GOT3 (cell line): ENCODE measurements at places on chromosomes 6 and 20.

DNA sequence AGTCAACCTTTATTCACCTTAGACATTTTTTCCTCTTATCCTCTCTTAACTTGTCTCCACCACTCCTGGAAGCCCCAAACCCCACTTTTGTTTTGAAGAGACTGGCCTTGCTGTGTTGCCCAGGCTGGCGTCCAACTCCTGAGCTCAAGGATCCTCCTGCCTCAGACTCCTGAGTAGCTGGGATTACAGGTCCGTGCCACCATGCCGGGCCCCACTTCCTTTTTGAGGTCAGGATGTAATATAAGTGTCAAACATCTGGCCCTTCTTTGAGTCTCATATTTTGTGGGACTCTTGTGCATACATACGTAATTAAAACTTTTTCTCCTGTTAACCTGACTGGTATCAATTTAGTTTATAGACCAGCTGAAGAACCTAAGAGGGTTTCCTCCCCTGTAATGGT, 1.4 kb upstream of the CDK19 start:
- DNase-seq: no peak

DNA sequence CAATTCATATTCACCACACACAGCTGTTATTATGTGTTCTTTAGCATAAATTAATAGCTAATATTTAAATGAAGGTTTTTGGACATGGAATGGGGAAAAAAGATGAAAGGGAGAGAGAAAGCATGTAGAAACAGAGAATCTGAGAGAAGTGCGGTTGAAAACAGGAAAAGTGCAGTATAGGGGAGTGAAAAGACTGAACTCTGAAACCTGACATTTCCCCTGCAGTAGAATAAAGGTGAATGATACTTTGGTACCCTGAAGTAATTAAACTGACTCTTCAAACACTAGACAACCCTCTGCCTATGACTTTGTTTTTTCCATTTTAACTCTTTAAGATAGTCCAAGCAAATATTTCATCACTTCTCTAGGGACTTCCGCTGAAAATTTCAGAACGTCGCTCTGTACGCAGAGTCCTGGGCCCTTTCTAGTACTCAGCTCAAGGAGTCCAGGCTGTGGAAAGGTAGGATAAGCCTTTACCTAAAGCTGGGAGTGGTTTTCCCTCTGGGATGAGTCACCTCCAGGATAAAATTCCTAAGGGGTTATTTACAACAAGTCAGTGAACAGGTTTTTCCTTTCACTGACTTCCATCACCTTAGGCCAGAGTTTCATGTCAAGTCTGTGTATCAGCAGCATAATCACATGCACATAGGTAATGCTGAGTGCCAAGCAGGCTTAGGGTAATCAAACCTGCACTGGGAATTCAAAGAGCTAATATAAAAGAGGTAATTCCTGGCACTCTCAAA, 614.5 kb downstream of the PKHD1 start:
- DNase-seq: no peak

GRCh38 chr6:4649728-4650127, 126.5 kb upstream of the CDYL start:
- no peak for DNase-seq

DNA sequence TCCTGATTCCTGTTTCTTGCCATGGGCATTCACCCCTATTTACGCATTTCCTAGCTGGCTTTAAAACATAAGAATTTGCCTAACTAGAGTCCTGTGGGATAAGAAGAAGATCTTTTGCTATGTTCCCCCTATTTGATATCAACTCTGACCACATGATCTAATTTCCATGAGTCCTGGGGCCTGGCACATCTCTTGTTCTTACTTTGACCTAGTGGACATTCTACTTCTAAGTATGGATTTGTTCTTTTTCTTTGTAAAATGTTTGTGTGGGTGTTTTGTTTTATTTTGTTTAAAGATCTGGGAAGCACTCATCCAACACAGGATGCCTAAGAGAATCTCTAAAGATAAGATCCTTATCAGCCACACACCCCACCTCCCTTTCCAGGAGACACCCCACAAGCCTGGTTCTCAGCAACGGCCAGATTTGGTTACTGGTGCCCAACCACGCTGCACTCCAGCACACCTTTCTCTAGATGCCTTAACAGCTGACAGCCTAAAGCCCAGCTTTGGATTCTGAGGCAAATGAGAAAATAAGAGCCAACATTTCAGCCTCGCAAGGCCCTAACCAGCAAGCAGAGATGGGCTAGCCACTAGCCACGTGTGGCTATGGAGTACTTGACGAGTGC, 74.7 kb downstream of the SLC23A2 start:
- no peak for DNase-seq

GRCh38 chr6:70107852-70108629, 194.8 kb downstream of the COL9A1 start:
- DNase-seq: no peak

DNA sequence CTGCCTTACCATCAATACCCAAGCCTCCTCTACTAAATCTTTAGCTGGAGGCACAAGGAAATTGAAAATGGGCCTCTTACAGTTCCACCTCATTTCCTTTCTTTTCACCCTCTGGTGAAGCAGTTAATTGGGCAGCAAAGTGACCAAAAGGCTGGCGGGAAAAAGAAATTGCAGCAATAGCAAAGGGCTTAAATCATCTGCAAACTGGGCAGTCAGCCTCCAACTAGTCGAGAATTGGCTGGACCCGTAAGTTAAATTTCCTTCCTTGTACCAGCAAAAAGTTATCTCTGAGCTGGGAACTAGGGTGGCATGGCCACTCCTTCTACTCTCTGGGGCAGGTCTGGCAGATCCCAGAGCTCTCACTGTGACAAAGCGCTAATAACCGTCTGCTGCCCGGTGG, 33.5 kb downstream of the GHRH start:
- DNase-seq: no peak

DNA sequence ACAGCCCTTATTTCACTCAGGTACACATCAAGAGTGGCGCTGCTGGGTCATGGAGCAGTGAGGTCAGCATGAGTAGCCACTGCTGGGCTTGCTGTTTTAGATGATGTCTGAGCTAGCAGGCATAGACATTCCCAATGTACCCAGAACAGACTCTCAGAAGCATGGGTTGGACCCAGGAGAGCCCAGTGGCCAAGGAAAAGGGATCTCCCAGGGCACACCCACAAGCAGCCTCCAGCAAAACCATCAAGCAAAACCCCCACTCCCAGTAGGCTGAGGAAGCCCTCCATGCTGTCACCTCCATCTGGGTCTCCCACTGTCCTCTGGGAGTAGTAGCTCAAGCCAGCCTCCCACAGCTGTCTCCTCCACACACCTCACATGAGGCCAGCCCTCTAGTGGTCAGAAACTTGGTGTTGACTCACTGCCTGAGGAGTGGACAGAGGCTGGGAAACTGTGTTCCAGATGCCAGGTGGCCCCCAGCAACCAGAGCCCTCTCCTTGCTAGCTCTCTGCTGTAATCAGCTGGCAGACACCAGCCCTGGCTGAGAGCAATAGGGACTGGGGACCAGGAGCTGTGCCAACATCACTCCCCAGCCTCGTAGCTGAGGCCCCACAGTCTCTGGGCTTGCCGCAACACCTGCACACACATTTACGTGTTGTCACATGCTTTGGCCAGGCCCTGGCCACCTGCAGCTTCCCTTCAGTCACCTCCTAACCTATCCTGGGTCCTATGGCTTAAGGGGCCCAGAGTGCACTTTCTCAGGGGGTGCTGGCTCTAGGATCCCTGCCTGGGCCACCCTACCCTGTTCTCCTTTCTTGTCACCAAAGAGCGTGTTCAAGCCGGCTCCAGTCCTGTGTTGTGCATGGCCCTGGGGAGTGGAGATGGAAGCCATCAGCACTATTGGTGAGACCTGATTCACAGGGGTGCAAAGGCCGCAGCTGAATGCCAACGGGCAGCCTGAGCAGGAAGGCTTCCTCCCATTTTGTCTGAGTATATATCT, 1.9 kb upstream of the AP5S1 start:
- DNase-seq: no peak

GRCh38 chr20:37564388-37565133, 36.9 kb upstream of the BLCAP start:
- DNase-seq: no peak

- no peak for DNase-seq
Measured at GRCh38 chr20:40414843-40415615, 274.0 kb downstream of the MAFB start.

DNA sequence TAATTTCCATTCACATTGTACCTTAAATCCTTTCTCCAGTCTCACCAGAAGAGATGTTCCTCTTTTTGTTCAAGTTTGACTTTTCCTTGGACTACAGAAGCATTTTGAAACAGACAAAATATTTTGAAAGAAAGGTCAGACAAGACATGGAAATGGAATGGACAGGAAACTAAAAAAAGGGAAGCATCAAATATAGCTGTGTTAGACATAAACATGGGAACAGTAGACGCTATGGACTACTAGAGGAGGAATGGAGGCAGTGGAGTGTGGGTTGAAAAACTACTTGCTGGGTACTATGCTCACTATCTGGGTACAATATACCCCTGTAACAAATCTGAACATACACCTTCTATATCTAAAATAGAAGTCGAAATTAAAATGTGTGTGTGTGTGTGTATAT, 4.1 kb upstream of the FAM135A start:
- no peak for DNase-seq

DNA sequence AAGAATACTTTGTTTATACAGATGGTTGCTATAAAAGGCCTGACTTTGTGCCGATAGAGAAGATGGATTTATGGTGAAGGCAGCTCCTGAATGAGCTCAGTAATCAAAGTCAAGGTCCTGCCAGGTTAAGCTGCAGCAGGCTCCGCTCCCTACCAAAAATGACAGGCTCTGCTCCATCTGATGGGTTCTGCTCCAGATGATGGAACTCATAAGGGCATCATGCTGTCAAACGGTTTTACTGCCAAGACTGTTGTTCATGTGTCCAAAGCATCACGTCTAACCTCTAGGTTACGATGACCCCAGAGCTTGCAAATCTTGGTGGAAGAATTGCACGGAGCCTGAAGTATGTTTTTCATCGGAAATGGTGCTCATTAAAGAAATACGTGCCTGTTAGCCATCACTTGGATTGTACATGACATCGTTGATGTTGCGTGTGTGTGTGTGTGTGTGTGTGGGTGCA, 19.2 kb upstream of the PTGIS start:
- DNase-seq: no peak

DNA sequence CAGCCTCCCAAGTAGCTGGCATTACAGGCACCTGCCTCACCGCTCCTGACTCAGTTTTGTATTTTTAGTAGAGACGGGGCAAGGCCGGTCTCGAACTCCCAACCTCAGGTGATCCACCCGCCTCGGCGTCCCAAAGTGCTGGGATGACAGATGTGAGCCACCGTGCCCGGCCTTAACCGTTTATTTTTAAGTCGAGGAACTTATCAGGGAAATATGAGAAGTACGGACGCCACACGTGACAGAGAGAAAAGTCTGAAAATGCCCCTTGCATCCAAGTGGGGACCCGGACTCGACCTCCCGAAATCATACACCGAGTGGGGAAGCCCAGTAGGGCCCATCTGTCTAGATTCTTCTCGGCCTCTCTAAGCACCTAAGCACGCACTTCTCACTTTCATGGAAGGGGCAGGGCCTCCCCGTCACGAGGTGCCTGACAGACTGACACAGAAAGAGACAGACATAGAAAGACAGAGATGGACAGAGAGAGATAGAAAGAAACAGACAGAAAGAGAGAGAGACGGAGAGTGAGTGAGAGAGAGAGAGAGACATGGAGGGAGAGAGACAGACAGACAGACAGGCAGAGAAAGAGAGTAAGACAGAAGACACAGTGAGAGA, 756.5 kb upstream of the DEFB115 start:
- no peak for DNase-seq

DNA sequence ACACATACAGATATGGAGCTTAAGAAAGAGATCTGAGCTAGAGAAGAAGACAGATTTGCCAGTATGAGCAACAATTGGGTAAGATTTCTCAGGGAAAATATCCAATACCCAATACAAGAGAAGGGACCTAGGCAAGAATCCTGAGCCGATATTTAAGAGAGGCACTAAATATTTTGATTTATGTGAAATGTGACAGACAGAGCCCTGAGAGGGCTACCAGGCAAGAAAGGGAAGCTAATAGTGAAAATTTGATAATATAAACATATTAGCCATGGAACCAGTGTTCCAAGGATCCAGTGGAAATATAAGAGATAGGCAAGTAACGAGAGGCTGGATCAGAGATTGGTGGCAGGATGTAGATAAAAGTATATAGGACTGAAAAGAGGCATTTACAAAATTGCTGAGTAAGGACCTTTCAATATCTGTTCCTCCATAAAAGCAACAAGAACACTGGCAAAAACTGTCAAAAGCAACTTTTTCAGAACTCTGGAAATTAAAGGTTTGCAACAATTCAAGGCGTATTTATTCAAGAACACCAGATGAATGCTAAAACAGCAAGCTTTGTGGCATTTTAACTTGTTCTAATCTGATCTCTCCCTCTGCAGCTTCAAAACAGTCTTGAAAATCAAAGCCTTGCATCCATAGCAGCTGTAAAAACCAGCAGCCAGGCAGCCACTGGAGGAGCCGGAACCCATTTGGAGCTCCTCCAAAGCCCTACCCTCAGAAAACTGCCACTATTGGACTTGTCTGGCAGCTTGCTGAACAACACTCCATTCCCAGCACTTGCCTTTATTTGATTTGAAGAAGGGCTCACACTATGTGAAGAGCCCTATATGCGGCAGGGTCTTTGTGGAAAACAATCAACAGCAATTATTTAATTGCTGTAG, 58.8 kb downstream of the REV3L start:
- no peak for DNase-seq

GRCh38 chr6:28775405-28776129, 148.2 kb downstream of the TRIM27 start:
- DNase-seq: no peak

DNA sequence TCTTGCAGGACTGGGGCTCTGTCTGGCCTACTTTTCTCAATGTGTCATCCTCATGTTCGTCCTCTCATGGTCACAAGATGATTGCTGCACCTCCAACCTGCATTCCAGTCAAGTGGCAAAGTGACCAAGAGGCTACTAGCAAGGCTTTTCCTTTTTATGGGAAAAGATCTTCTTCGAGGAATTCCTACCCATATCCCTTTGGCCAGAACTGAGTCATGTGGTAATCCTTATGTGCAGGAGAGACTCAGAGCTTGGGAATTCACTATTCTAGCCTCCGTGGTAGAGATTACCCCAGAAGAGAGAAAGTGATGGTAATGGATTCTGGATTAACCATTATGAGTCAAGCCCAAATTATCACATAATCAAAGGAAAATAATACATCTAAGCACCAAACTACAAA, 162.7 kb downstream of the KCNQ5 start:
- no peak for DNase-seq

DNA sequence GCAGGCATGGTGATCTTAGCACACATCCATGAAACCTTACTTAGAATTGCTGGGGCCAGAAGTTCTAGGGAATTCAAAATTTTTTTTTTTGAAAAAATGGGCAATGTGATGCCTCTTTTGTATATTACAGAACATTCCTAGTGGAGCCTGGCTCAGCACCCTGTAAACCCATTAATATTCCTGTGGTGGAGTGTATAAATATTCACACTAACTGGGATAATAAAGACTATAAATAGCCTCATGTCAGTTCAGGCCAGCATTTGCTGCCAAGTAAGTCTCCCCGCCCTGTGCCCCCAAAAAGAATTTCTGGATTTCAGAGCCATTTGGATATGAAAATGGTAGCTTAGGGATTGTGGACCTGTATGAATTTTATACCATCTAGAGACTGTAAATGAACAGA, 14.8 kb downstream of the BANF2 start:
- no peak for DNase-seq

- no peak for DNase-seq
Measured at GRCh38 chr6:167398214-167399050, 73.5 kb downstream of the TTLL2 start.

- no peak for DNase-seq
Measured at GRCh38 chr6:123896869-123897268, 93.2 kb downstream of the NKAIN2 start.
